ENCODE measurements at places on chromosomes 3 and 15.

- no peak for DNase-seq
Observed at GRCh38 chr3:112448939-112449338, 50.3 kb downstream of the BTLA start.

GRCh38 chr3:149339931-149340309 lies 6.5 kb upstream of the TM4SF18 start:
- DNase-seq, result no peak

GRCh38 chr3:53846134-53846850 lies at the start of the genes CHDH and IL17RB:
Gene CHDH, minus strand, starts transcription at chr3:53846419. Its CDS starts 22,411 bp downstream, at chr3:53824008.
Gene IL17RB, plus strand, starts transcription at chr3:53846568. Its CDS starts 21 bp downstream, at chr3:53846589.
- DNase-seq, result peak; percentile 7

DNA sequence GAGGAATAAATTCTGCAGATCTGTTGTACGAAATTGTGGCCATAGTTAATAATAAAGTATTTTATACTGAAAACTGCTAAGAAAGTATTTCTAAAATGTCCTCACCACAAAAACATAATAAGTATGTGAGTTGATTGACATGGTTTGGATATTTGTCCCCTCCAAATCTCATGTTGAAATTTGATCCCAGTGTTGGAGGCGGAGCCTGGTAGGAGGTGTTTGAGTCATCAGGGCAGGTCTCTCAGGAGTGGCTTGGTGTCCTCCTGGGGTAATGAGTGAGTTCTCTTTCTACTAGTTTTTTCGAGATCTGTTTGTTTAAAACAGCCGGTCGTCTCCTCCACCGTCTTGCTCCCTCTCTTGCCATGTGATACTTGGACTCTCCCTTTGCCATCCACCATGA lies 424.1 kb upstream of the KCNMB2 start:
- DNase-seq, result no peak

DNA sequence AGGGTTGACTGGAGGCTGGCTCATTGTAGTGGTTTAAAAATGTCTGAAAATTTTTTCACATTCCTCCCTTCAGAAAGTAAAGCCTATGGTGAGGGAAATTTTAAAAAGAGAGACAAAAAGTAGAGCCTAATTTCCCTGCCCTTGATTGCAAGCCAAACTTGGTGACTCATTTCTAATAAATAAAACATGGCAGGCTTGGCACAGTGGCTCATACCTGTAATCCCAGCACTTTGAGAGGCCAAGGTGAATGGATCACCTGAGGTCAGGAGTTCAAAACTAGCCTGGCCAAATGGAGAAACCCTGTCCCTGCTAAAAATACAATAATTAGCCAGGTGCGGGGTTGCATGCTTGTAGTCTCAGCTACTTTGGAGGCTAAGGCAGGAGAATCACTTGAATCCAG lies 18.9 kb upstream of the ARRDC4 start:
- no peak for DNase-seq

DNA sequence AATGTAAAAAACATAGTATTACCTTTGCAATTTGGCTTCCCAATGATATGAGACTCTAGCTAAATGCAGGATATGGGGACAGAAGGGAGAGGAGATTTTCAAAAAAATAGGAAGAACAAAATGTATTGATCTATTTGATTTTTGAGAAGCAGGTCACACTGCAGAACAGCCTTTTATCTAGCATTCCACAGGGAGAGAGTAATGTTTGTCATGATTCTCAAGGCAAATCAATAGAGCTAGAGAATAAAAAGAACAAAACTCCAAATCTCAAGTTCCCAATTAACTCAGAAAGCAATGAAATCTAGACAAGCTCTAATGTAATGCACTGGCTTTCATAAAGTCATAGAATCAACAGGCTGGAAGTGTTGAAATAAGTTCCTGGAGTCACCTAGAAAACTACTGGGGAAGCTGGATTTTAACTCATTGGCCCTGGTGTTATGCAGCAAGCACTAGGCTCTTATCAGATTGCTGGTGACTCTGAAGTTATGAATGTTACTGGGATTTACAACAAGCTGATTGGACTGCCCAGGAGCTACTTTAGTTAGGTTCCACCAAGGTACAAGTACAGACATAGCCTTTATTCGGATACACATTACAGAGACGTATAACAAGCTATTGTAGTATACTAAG lies 442.8 kb downstream of the FGF12 start:
- DNase-seq, result no peak

DNA sequence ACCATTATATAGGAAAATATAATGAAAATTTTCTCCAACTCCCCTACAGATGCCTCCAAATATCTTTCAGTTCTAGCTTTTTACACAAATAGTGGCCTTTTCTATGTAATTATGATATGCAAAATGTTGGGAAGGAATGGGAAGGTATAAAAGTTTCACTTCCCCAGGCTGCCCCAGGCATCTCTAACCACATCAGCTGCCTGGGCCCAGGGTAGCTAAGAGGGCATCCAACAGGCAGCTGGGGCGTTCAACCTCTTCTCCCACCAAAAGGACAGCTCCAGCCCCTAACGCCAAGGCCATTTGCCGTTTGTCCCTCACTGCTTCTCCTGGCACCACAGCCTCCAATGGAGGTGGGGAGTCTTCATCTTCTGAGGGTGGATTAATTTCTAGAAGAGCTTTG lies 188.1 kb upstream of the TSC22D2 start:
- no peak for DNase-seq

GRCh38 chr3:134036291-134036690 lies 6.6 kb upstream of the SLCO2A1 start:
- DNase-seq, result no peak

DNA sequence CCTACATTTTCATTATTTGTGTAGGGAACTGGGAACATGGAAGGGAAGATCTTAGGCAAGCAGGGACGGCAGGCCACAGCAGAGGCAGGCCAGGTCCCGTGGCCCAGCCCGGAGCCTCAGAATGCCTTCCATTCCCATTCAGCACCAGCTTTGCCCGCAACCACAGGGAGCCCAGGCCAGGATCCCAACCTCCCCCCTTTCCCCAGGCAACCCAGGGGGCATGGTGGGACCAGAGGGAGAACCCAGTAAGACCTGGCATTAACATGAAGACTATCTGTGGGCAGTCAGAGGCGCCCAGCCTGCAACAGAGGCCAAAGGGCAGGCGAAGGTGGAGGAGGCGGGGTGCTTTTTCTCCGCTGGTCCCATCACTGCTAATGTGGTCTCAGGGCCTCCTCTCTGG lies 135.6 kb downstream of the TPRA1 start:
- no peak for DNase-seq
